Activated CD8-positive, alpha-beta T cell treated with anti-CD3 and anti-CD28 coated beads, Interleukin-2, amount 10 ng/mL, durations not matched to agents 7 days and 5 days (primary cell): ENCODE measurements at places on chromosomes 4 and X. TPM values are rescaled to one million over a fixed set of nuclear protein-coding genes. Genes with fewer than 3 reads are reported as not detected.

- no peaks in the 10 kb centered on the region for H3K36me3 ChIP-seq
- no peaks in the 10 kb centered on the region for H3K27me3 ChIP-seq
- no peak overlapping the region for H3K27ac ChIP-seq
- H3K4me1 ChIP-seq = no peaks in the 10 kb centered on the region
Measured at GRCh38 chrX:143378851-143379250, 138.4 kb downstream of the SPANXN3 start.

ADAMTS3 gene
- total RNA-seq = not detected

DNA sequence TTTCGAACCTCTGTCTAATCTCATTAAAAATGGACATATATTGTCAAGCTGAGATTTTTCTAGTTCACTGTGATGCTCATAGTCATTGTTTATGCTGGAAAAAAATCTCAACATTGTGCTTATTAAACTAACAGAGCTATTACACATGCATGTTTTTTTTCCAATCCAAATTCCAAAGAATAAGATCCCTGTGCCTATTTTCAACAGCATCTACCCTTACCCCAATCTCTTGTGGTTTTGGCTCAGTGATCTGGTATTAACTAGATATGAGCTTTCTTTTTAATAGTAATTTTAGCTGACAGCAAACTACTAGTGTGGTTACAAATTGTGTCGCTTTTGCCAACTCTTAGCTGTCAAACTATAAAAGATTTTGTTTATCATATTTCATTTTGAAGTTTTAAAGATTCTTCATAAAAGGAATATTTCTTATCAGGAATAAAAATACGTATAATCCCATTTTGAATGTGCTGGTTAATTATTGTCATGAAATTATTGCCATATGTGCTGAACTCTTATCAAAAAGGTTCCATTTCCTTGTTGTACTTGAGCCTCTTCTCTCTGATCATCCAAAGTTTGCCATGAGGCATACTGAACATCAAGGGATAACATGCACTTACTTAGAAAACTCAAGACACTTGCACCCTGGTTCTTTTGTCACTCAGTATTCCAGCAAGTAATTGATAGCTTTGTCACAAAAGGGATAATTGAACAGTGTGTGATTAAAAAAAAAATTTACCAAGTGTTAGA lies 241.2 kb downstream of the ARHGAP24 start:
- no peak overlapping the region for H3K27ac ChIP-seq
- no peak overlapping the region for H3K4me3 ChIP-seq

- no peak overlapping the region for H3K27ac ChIP-seq
- H3K4me3 ChIP-seq = no peak overlapping the region
- H3K27me3 ChIP-seq = no peaks in the 10 kb centered on the region
Measured at GRCh38 chr4:159823743-159824142, 720.9 kb downstream of the RAPGEF2 start.

DNA sequence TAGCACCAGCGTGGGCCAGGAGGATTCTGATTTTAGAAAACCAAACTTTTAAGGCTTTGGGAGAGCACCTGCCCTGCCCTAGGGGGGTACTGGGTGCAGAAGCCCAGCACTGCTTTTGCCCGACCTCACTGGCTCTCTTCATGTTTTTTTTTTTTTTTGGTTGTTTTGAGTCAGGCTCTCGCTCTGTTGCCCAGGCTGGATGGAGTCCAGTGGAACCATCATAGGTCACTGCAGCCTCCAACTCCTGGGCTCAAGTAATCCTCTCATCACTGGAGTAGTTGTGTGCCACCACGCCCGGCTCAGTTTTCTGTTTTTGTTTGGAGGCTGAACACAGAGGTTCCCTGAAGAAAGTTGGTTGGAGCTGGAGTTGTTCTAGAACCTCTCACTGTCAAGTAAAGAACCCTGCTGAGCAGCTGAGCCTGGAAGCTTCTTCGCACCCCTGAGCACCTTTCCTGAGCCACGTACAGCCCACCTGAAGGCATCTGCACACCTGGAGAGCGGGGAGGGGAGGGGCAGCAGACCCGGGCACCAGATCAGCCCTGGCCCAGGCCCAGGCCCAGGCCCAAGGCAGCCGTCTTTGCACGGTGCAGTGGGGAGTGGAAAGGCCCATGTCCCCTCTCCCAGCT lies 49.5 kb downstream of the SHROOM2 start:
- H3K27ac ChIP-seq = no peak overlapping the region
- no peak overlapping the region for H3K4me3 ChIP-seq
- no peak for DNase-seq
- H3K4me1 ChIP-seq = peaks cover 6% of the 10 kb centered on the region

GRCh38 chr4:38902695-38903094 lies 35.1 kb downstream of the FAM114A1 start:
- no peaks in the 10 kb centered on the region for H3K36me3 ChIP-seq
- no peak overlapping the region for H3K27ac ChIP-seq
- peaks cover 5% of the 10 kb centered on the region for H3K27me3 ChIP-seq

GRCh38 chr4:113637363-113637762 lies 124.2 kb downstream of the CAMK2D start:
- no peaks in the 10 kb centered on the region for H3K27me3 ChIP-seq
- H3K4me3 ChIP-seq = no peak overlapping the region
- DNase-seq = no peak
- no peak overlapping the region for H3K27ac ChIP-seq
- H3K36me3 ChIP-seq = peaks cover 8% of the 10 kb centered on the region
- peaks cover 45% of the 10 kb centered on the region for H3K4me1 ChIP-seq

DNA sequence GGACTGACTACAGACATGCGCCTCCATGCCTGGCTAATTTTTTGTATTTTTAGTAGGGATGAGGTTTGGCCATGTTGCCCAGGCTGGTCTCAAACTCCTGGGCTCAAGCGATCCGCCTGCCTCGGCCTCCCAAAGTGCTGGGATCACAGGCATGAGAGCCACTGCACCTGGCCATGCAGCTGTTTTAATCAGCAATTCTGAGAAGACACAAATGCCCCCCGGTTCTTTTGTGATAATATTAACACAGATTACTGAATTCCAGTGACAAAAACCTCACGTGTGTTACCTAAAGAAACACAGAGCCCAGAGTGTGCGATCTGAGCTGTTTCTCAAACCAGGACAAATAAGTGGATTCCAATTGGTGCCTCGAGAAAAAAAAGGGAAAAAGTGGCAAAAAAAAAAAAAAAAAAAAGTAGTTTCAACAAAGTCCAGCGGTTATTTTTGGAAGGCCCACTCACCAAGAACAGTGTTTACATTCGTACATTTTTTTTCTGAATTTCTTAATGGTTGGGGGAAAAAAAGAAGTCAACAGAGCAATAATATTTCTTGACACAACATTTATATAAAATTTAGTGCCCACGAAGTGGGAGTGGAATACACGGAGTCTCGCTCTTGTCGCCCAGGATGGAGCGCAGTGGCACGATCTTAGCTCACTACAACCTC lies 17.2 kb downstream of the DHRSX start:
- H3K27ac ChIP-seq = no peak overlapping the region
- peaks cover 22% of the 10 kb centered on the region for H3K36me3 ChIP-seq
- DNase-seq = no peak
- no peaks in the 10 kb centered on the region for H3K27me3 ChIP-seq
- no peaks in the 10 kb centered on the region for H3K4me1 ChIP-seq

ADH1A gene
- total RNA-seq = not detected

DNA sequence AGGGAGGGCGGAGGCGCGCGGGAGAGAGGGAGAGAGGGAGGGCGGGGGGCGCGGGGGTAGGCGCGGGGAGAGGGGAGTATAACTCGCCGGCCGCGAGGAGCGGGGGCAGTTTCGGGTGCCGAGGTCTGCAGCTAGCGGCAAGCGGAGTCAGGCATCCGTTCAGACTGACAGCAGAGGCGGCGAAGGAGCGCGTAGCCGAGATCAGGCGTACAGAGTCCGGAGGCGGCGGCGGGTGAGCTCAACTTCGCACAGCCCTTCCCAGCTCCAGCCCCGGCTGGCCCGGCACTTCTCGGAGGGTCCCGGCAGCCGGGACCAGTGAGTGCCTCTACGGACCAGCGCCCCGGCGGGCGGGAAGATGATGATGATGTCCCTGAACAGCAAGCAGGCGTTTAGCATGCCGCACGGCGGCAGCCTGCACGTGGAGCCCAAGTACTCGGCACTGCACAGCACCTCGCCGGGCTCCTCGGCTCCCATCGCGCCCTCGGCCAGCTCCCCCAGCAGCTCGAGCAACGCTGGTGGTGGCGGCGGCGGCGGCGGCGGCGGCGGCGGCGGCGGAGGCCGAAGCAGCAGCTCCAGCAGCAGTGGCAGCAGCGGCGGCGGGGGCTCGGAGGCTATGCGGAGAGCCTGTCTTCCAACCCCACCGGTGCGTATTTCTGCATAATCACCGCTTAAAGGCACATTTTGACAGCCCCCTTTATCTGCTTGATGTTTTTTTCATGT lies at the start of gene POU4F2:
TSS of gene POU4F2 (plus strand) at position 108 of the 720 bp plus-strand sequence. CDS start at position 356, 248 bp downstream.
- peaks cover 11% of the 10 kb centered on the region for H3K36me3 ChIP-seq
- DNase-seq = peak; percentile 25
- peak within 1 kb of the TSS; percentile 36 for H3K4me3 ChIP-seq
- peaks cover 10% of the 10 kb centered on the region for H3K4me1 ChIP-seq

DNA sequence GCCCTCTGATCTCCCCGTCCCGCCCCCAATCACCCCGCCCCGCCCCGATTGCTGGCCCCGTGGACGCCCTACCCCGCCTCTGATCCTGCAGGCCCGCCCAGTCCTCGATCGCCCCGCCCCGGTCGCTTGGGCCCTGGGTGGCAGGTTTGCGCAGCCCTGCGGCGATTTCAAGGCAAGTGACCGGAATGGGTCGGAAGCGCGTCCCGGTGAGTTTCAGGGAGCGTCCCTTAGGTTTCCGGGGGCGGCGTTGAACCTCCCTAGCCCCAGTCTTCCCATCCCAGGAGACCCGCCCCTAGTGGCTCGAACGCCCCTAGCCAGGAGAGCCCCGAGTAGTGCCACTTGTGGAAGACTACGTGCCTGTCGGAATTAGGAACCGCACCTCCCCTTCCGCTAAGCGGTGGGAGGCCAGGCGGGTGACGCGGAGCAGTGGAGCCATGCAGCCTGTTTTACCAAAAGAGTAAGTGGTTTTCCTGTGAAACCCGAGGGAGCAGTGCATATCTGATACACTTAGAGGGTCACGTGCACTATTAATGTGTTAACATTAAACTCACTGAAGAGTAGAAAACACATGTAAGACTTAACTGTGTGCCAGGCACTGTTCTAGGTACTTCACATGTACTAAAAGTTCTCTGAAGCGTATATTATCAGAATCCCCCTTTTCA lies 354 bp upstream of the TEC start:
- H3K27me3 ChIP-seq = no peaks in the 10 kb centered on the region
- H3K4me1 ChIP-seq = peaks cover 25% of the 10 kb centered on the region

RIPPLY1 gene
- not detected for total RNA-seq

RLIM gene
- total RNA-seq = 30.8 TPM

- no peak overlapping the region for H3K27ac ChIP-seq
- no peak overlapping the region for H3K4me3 ChIP-seq
- no peaks in the 10 kb centered on the region for H3K36me3 ChIP-seq
Measured at GRCh38 chrX:896256-896655, 265.7 kb downstream of the SHOX start.

GRCh38 chr4:54517781-54518444 lies 139.8 kb upstream of the KIT start:
- H3K27me3 ChIP-seq = peaks cover under 1% of the 10 kb centered on the region
- H3K4me1 ChIP-seq = no peaks in the 10 kb centered on the region
- no peak overlapping the region for H3K27ac ChIP-seq
- no peaks in the 10 kb centered on the region for H3K36me3 ChIP-seq
- no peak overlapping the region for H3K4me3 ChIP-seq
- no peak for DNase-seq

DNA sequence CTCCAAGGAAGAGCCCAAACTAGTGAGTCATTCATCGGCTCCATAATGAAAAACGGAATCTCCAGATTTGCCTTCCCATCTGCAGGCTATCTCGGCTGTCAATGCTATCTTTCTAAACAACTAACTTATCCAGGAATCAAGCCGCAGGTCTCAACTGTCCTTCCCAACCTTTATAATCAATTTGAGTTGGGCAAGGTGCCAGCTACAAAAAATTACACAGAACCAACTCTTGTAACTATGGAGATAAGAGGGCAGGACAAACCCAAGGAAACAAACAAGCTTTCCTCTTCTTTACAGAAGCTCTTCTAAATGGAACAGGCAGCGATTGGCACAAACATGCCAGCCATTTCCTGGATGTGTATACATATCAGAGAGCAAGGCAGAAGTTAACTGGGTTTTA lies 61.2 kb upstream of the RAI2 start:
- no peaks in the 10 kb centered on the region for H3K27me3 ChIP-seq
- no peak overlapping the region for H3K27ac ChIP-seq
- DNase-seq = no peak
- H3K4me3 ChIP-seq = no peak overlapping the region
- peaks cover 8% of the 10 kb centered on the region for H3K4me1 ChIP-seq

- DNase-seq = no peak
- no peaks in the 10 kb centered on the region for H3K27me3 ChIP-seq
- no peaks in the 10 kb centered on the region for H3K36me3 ChIP-seq
- no peaks in the 10 kb centered on the region for H3K4me1 ChIP-seq
Measured at GRCh38 chr4:111689214-111689613, 456.0 kb upstream of the FAM241A start.

DNA sequence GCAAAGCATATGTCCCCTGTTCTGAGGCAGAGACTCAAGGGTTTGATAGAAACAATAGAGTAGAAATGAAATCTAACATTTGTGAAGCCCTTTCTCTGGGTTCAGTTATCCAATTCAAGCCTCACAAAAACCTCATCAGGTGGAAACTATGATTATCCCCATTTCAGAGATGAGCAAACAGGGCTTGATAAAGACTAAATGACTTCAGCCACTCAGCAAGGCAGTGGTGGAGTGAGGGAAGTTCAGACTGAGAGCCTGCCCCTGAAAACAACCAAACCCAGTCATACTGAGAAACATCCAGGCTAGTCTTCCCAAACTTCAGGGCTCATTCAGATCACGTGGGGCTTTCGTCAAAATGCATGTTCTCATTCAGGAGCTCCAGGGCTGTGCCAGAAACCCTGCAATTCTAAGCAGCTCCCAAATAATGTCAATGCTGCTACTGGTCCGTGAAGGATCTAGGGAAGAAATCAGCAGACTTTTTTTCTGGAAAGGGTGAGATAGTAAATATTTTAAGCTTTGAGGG lies 109.6 kb upstream of the KIT start:
- H3K4me3 ChIP-seq = no peak overlapping the region
- no peak for DNase-seq
- peaks cover 2% of the 10 kb centered on the region for H3K27me3 ChIP-seq
- no peaks in the 10 kb centered on the region for H3K36me3 ChIP-seq
- H3K4me1 ChIP-seq = peaks cover 9% of the 10 kb centered on the region
- no peak overlapping the region for H3K27ac ChIP-seq

UGT2B15 gene
- total RNA-seq = not detected
